ENCODE measurements at places on chromosomes 6 and 20. TPM values are rescaled to one million over a fixed set of nuclear protein-coding genes. Genes with fewer than 3 reads are reported as not detected.

Gene PRRT1
- total RNA-seq: not detected

Gene OPRL1
- 2.6 TPM for total RNA-seq

Gene POM121L2
- not detected for total RNA-seq

Gene CDK19
- total RNA-seq: 5.9 TPM

Gene SOX4
- 72.5 TPM for total RNA-seq

Gene HDGFL1
- not detected for total RNA-seq

Gene HCRTR2
- not detected for total RNA-seq

Gene PIM1
- total RNA-seq: 1.4 TPM

Gene SSTR4
- not detected for total RNA-seq

Gene ULBP2
- 6.9 TPM for total RNA-seq

Gene SLC17A2
- not detected for total RNA-seq

Gene RIMS4
- not detected for total RNA-seq

Gene OR12D3
- total RNA-seq: not detected

Gene NKAPL
- 0.85 TPM for total RNA-seq

Gene IL17A
- not detected for total RNA-seq

Gene ENPP1
- total RNA-seq: 0.47 TPM

Gene SLC32A1
- total RNA-seq: not detected

Gene MRAP2
- total RNA-seq: 4.6 TPM

Gene CDH4
- total RNA-seq: 3.4 TPM

Gene NOP56
- 243 TPM for total RNA-seq

Gene ENPP3
- 0.19 TPM for total RNA-seq

Gene TINAG
- not detected for total RNA-seq

Gene ERVFRD-1
- total RNA-seq: not detected

Gene EBF4
- 0.99 TPM for total RNA-seq

Gene KCNK16
- total RNA-seq: not detected
